ENCODE measurements at places on chromosomes 7 and 10.

- no peak for DNase-seq
Measured at GRCh38 chr7:79307376-79307775, 146.1 kb downstream of the MAGI2 start.

- DNase-seq, result no peak
Measured at GRCh38 chr10:49162761-49163310, 25.4 kb downstream of the TMEM273 start.

GRCh38 chr7:155001756-155002410, 1.0 kb downstream of the PAXIP1 start:
- DNase-seq, result no peak

DNA sequence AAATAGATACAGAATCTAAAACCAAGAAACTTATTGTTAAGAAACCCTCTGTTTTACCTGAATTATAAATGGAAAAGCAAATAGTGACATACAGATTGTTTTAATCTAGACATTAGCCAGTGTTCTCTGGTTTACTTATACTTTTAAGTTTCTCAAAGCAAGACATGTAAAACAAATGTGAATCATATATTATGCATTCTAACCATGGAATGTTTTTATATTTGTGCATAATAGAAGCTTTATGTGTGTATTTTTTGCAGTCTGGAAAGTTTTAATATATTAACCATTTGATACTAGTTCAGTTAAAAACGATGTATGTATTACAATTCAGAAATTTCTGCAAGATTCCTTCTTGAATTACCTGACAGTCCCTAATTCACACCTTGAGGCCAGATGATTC, 150.6 kb upstream of the TMEM72 start:
- no peak for DNase-seq

- DNase-seq, result no peak
Measured at GRCh38 chr7:9657257-9657656, 1223.8 kb downstream of the NXPH1 start.

DNA sequence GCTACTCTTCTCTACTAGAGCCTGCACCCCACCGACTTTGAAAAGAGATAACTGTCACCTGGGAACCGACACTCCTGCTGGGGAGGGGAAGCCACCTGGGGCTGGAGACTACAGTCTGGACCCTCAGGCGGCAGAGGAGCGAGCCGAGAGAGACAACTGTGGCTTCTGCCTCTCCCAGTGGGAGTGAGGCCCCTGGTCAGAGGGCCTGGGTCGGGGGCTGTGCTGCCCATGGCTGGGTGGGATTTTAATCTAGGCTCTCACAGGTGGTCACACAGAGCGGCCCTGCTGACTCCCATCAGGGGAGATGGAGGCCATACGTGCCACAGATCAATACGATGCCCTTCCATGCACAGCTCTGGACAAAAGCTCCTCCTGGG, 372.1 kb downstream of the DNAJB6 start:
- no peak for DNase-seq

- no peak for DNase-seq
Measured at GRCh38 chr10:130487566-130487965, 351.4 kb downstream of the GLRX3 start.

- DNase-seq, result no peak
Measured at GRCh38 chr7:7695111-7695817, 23.1 kb downstream of the RPA3 start.

DNA sequence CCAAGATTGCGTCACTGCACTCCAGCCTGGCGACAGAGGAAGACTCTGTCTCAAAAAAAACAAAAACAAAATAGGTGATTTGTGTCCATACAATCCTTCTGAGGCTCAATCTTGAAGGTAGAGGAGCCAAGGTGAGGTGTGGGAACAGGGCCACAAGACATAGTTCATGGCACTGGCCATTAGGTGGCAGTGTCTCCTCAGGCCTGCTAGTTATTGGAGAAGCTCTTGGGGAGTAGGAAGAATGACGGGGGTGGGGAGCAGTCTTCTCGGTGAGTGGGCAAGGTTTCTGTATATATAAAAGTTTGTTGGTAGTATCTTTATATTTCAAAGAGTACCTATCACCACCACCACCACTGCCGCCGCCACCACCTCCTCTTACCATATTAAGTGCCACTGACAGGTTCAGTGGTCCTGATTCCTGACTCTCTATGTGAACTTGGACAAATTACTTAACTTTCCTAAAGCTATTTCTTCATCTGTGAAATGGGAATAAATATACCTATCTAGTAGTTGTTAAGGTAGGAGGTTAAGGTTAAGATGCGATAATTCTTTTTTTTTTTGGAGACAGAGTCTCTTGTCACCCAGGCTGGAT, 24.0 kb downstream of the CCSER2 start:
- no peak for DNase-seq

Data from stimulated activated CD4-positive, alpha-beta T cell treated with anti-CD3 and anti-CD28 coated beads, Interleukin-1b, Interleukin-23, amount 100 ng/mL, for 1 hour (primary cell).